ENCODE measurements at places on chromosomes 6 and 20. TPM values are rescaled to one million over a fixed set of nuclear protein-coding genes. Genes with fewer than 3 reads are reported as not detected.

COL10A1 gene
- total RNA-seq = not detected

POU5F1 gene
- 21.5 TPM for total RNA-seq

PPP1R3G gene
- 1.7 TPM for total RNA-seq

IL20RA gene
- total RNA-seq = 19.9 TPM

MYB gene
- total RNA-seq = 7.2 TPM

CLPSL1 gene
- total RNA-seq = not detected

GNMT gene
- total RNA-seq = 14.7 TPM

- DNase-seq = no peak
- H3K27ac ChIP-seq = no peak overlapping the region
- H3K27me3 ChIP-seq = no peaks in the 10 kb centered on the region
- H3K4me3 ChIP-seq = no peak overlapping the region
- H3K36me3 ChIP-seq = no peaks in the 10 kb centered on the region
- H3K4me1 ChIP-seq = no peaks in the 10 kb centered on the region
These were observed 620.3 kb upstream of the CDH4 start for GRCh38 chr20:60631585-60632287.

DNA sequence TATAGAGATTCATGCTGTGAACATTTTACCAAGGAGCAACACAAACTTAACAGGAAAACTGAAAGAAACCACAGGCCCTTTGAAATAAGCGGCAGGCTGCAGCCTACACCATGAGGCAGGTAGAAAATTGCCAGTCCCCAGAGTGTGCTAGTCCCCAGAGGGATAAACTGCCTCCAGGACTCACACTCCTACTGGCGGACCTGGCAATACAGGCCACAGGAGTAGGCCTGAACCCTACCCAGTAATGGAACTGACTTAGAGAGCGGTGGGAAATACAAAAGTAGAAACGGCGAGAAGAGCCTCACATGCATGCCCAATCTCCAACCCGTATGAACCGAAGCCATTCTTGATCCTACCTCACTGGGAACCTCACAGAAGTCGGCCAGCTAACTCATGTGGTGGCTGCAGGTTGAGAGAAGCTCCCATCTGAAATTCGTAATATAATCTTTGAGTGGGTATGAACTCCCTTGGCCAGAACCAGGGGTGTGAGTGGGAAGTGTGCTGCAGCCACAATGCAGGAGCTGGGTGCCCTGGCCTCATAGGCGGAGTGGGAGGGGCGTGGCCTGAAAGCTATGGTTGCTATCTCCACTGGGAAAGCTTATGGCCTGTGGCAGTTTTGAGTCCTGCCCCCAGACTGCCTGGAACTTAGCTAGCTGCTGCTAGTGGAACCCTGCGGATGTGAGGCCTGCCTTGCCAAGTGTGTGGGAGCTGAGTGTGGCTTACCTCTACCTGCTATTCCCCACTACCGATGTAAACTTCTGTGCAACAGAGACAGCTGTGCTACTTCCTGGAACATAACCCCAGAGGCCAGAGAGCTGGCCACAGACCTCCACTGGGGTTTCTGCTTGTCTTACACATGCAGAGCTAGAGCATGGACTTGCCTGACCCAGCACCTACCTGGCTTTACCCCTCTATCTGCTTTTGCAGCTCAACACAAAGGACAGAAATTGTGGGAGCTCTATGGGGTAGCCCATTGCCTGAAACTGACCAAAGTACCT is 146.5 kb upstream of the COL21A1 start:
- no peak for DNase-seq
- no peaks in the 10 kb centered on the region for H3K4me1 ChIP-seq
- no peak overlapping the region for H3K27ac ChIP-seq
- no peaks in the 10 kb centered on the region for H3K36me3 ChIP-seq

- DNase-seq = no peak
- H3K4me3 ChIP-seq = no peak overlapping the region
- H3K27ac ChIP-seq = no peak overlapping the region
- no peaks in the 10 kb centered on the region for H3K36me3 ChIP-seq
These were observed 194.4 kb upstream of the FLRT3 start for GRCh38 chr20:14531786-14532185.

- H3K4me1 ChIP-seq = no peaks in the 10 kb centered on the region
- DNase-seq = no peak
These were observed 22.4 kb downstream of the CALHM6 start for GRCh38 chr6:116483616-116484015.

GRCh38 chr6:143223895-143224294 is 163.2 kb downstream of the AIG1 start:
- H3K27me3 ChIP-seq = no peaks in the 10 kb centered on the region
- no peak overlapping the region for H3K4me3 ChIP-seq
- H3K27ac ChIP-seq = no peak overlapping the region
- no peaks in the 10 kb centered on the region for H3K4me1 ChIP-seq
- no peaks in the 10 kb centered on the region for H3K36me3 ChIP-seq

DNA sequence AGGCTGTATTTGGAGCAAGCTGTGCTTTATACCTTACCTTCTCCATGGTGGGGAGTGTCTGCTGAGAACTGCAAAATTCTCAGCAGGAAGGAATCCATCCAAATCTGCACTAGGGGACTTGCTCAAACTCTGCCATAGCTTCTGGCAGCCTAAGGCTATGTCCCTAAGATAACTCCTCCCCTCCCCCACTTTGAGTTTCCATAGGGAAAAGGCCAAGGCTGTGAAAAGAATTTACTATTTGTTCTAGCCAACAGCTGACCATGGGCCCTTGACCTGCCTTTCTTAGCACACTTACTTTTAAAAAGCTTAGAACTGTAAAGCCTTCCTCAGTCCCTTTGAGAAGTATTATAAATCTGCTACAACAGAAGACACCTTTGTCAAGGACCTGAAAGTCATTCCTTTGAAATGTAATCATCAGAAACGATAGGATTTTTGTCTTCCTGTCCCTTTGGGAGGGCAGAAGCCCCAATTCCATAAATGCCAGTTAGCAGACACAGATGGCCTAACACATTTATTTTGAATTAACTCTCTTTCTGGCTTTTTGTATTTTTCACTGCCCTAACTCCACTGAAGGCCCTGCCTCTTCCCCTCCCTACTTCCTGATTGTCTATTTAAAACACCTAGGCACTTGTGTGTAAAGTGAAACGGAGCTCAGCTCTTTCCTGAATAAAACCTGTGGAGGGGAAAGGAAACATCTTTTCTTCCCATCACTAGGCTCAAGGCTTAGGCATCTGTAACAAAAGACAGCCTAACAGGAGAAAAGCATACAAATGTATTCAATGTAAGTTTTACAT is 157.1 kb downstream of the AKAP7 start:
- no peaks in the 10 kb centered on the region for H3K4me1 ChIP-seq
- H3K27ac ChIP-seq = no peak overlapping the region
- no peaks in the 10 kb centered on the region for H3K27me3 ChIP-seq
- H3K4me3 ChIP-seq = no peak overlapping the region
- no peak for DNase-seq
- H3K36me3 ChIP-seq = no peaks in the 10 kb centered on the region

- H3K27ac ChIP-seq = no peak overlapping the region
- H3K36me3 ChIP-seq = no peaks in the 10 kb centered on the region
- no peaks in the 10 kb centered on the region for H3K4me1 ChIP-seq
- no peak overlapping the region for H3K4me3 ChIP-seq
- DNase-seq = no peak
These were observed 156.9 kb downstream of the ASCC3 start for GRCh38 chr6:100724222-100724621.

DNA sequence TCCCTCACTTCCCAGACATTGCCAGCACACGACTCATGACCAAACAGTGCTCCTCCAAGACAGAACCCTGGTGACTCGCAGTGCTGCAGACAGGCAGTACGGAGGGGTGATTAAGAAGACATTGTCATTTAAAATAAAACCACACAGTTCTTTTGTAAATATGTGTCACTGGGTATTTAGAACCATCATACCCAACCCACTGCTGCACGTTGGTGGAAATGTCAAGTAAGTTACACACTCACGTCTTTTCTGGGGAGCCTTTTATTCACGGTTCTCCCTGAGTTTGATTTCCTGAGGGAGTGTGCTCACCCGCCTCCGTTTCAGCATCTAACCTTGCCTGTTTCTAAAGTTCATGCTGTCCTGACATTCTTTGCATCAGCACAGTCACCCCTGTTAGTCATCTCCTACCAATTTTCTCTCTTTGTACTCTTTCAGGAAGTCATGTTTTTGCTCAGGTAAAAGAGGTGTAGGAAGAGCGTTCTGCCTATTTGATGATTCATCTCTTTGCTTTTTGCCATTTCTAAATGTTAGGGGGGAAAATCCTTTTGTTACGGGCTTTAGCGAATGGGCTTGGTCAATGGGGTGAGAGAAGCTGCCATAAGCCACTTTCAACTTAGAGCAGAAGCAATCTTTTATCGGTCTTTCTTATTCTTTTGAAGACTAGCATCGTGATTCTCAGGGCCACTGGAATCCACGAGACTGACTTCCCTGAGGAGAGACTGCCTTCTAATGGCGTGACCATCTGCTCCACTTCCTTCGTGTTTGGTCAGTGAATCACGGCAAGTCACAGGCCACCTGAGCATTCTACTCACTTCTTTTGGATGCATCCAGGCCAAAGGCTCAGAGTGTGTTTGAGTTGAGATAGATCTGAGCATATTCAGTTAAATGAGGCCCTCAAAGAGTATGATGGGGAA is 512.8 kb upstream of the JARID2 start:
- DNase-seq = no peak
- H3K4me1 ChIP-seq = no peaks in the 10 kb centered on the region
- H3K27ac ChIP-seq = no peak overlapping the region
- H3K27me3 ChIP-seq = no peaks in the 10 kb centered on the region
- H3K4me3 ChIP-seq = no peak overlapping the region
- H3K36me3 ChIP-seq = no peaks in the 10 kb centered on the region

- H3K4me1 ChIP-seq = peaks cover 9% of the 10 kb centered on the region
- H3K36me3 ChIP-seq = peaks cover 53% of the 10 kb centered on the region
- H3K27me3 ChIP-seq = no peaks in the 10 kb centered on the region
- no peak overlapping the region for H3K4me3 ChIP-seq
- no peak for DNase-seq
- no peak overlapping the region for H3K27ac ChIP-seq
These were observed 49.9 kb downstream of the EZR start for GRCh38 chr6:158769234-158769770.

DNA sequence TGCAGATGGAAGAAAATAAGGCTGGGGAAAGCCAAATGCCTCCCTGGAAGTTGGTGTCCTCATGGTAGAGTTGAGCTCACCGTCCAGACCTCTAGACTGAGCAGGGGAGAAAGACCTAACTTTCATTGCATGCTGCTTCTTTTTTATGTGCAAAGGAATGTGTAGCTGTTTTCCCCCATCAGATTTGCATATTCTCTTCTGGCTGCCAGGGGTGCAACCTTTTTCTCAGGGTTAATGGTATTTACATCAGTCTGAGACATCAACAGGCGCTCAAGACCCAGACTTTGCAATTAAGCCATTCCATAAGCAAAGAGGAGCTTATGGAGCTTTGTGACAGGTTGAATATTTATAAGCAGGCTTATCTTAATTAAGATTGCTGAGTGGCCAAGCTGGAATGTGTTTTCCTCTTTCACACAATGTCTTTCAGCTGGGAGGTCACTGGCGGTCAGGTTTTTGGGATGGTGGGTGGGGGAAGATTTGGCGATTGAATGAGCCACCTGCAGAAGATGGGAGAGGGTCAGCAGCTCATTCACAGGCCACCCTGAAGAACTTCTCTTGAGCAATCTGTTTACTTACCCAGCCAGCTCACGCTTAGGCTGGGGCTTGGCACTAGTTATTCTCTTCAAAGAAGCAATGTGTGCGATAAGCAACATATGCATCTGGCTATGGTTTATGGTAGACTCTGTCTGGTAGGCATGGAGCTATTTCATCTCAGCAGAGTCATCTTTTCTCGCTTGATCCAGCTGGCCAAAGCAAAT is 88.6 kb downstream of the SCP2D1 start:
- no peak for DNase-seq
- H3K4me1 ChIP-seq = no peaks in the 10 kb centered on the region
- no peak overlapping the region for H3K4me3 ChIP-seq
- H3K27me3 ChIP-seq = no peaks in the 10 kb centered on the region

DNA sequence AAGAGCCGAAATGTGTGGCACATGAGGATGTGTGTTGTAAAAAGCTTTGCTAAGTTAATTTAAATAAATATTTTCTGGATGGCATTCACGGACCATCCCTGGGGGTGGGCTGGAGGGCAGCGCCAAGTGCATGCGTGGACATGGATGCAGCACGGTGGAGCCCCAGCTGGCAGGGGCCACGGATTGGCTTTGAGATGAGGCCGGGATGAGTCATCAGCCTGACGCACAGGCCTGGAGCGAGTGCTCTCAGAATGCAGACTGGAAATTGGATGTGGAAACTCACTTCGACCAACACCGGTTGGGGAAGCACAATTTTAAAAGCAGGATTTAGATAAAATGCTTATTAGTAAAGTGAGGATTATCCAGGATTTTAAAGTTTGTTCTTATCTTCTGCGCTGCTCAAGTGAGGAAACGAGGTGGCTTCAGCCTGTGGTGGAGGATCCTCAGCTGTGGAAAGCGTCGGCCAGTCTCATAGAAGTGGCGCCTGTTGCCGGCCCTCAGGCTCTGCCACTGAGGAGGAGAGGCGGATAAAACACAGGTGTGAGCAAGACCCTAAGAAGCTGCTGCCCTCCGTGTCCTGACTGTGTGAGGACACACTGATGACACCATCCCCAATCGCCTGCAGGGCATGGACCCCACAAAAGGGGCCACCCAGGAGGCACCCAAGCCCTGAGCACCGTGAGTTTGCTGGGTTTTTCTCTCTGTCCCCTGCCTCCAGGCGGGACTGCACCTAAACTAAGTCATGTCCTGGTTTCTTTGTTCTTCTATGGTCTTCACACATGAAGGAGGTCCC is 279.7 kb downstream of the CDH4 start:
- H3K4me1 ChIP-seq = no peaks in the 10 kb centered on the region
- H3K27me3 ChIP-seq = peaks cover 5% of the 10 kb centered on the region
- no peaks in the 10 kb centered on the region for H3K36me3 ChIP-seq

All from prostate gland (tissue), 2 donors.